ENCODE measurements at places on chromosomes 13 and 19. TPM values are rescaled to one million over a fixed set of nuclear protein-coding genes. Genes with fewer than 3 reads are reported as not detected.

The POGLUT2 gene
- 19.1 TPM for polyA plus RNA-seq

GRCh38 chr19:58311345-58311865 lies 6.2 kb downstream of the ERVK3-1 start:
- DNase-seq: no peak

- no peak for DNase-seq
Measured at GRCh38 chr19:7698583-7698982, 3.3 kb downstream of the FCER2 start.

- no peak for DNase-seq
Measured at GRCh38 chr19:46081928-46082727, 41.3 kb upstream of the IGFL4 start.

The IGLON5 gene
- not detected for polyA plus RNA-seq

GRCh38 chr13:80448725-80449124 lies 107.8 kb upstream of the SPRY2 start:
- DNase-seq: no peak

DNA sequence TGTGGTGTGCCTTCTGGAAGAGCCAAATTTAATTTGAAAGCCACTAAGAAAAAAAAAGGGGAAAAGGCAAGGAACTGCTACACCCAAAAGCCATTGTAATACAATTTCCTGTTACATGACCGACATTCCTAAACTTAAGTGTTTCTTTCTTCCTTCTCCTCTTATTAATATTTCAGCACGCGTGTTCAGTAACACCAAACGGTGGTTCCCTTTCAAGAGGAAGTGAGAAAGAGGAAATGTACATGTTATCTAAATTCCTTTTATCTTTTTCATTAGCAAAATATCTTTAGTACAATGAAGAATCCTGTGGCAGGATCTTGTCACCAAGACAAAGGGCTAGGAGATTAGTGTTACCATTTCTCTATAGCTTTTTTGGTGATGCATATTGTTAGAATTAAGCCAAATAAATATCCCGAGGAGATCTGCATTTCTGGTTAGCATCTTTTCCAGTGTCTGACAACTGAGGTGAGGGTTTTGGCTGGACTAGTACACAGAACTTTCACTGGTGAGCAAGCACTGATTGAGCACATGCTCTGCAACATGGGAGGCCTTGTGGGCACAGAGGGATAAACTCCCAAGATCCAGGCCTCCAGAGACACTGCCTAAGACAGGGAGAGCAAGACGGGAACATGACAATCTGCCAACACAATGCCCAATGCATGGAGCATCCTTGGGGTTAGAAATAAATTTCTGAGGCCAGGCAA lies 22.1 kb downstream of the LATS2 start:
- no peak for DNase-seq

The KCNRG gene
- 1.9 TPM for polyA plus RNA-seq

DNA sequence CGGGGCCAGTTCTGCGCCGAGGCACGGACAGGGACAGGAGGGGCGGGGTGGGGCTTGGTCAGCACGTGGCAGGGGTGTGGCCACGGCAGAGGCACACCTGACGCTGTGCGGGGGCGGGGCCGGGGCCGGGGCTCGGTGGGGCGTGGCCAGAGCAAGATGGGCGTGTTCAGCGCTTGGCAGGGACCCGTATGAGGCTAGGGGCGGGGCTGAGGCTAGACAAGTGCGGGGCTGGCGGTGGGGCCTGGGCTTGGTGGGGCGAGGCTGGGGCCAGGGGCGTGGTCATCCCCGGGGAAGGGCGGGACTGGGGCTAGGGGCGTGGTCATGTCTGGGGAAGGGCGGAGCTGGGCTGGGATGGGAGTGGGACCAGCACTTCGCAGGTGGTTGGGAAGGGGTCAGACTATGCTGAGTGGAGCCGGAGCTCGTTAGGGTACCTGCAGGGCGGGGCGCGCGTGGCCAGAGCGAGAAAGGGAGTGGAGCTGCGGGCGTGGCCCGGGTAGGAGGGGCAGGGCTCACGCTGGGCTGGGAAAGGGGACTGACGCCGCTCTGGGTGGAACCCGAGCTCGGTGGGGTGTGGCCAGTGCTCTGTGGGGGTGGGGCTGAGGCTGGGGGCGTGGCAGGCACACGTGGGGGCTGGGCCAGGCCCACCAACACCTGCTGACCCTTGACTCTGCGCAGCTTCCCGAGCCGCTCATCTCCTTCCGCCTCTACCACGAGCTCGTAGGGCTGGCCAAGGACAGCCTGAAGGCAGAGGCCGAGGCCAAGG lies 12.8 kb downstream of the POLR2E start:
- no peak for DNase-seq

GRCh38 chr19:755063-755462 lies 4.2 kb downstream of the MISP start:
- no peak for DNase-seq

DNA sequence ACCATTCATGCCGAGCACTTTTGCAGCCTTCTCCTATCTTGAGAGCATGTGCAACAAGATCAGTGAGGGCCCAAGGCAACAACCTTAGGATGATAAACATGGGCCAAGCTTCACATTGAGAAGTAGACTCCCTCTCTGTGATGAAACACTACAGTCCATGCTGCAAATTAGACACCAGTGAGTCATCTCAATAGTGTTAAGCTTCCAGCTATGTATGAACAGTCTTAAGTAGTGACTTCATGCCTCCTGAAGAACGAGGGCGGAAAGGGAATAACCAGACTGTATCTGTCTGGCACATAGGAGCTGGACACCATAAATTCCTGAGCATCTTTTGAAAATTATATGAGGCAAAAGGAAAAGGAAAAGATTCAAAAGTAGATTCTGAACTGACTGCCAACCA lies 309.9 kb upstream of the SLITRK1 start:
- DNase-seq: peak; percentile 81

- DNase-seq: no peak
Measured at GRCh38 chr13:60645676-60646075, 248.7 kb downstream of the TDRD3 start.

GRCh38 chr13:46507981-46508380 lies 45.0 kb upstream of the LRCH1 start:
- no peak for DNase-seq

The WDR88 gene
- not detected for polyA plus RNA-seq

- DNase-seq: no peak
Measured at GRCh38 chr13:98467263-98467985, 109.5 kb downstream of the STK24 start.

- DNase-seq: no peak
Measured at GRCh38 chr13:60837806-60838205, 440.8 kb downstream of the TDRD3 start.

GRCh38 chr13:25170554-25171111 lies 1.5 kb downstream of the AMER2 start:
- no peak for DNase-seq

DNA sequence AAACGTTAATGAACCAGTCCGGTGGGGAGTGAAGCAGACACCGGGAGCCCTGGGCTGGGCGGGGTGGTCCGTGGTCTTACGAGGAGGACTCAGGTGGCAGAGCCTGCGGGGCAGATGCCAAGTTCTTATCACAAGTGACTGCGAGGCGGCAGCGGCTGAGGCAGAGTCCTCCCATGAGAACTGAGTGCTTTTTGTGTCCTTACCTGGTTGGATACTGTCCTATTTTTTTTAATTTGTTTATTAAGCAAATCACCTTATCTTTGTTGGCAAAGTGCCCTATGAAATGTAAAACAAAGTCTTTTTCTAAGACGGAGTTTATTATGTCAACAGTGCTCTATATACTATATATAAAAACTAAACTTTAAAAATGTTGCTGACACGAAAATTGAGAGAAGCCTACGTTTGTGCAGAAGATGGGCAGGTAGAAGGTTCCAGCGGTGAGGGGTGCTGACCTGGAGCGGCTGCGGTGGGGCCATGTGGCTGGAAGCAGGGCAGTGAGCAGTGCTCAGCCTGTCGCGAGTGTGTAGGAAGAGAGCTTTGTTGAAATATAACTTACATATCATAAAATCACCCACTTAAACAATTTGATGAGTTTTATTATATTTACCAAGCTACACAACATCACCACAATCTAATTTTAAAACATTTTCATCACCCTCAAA lies 82.2 kb downstream of the ATP11A start:
- DNase-seq: no peak

- DNase-seq: no peak
Measured at GRCh38 chr19:8127311-8127710, 22.1 kb downstream of the FBN3 start.

The NLRP5 gene
- not detected for polyA plus RNA-seq

Measured in BJ (cell line).